ENCODE measurements at places on chromosomes 2 and 18. TPM values are rescaled to one million over a fixed set of nuclear protein-coding genes. Genes with fewer than 3 reads are reported as not detected.

Gene TEX51
- total RNA-seq, result not detected

Gene TNFRSF11A
- under 0.01 TPM for total RNA-seq

Gene PLCD4
- 14.2 TPM for total RNA-seq

Gene C1QL2
- not detected for total RNA-seq

Gene LIPG
- total RNA-seq, result 0.32 TPM

Gene C2orf80
- not detected for total RNA-seq

Gene MTIF2
- total RNA-seq, result 44.3 TPM

Gene IL36B
- not detected for total RNA-seq
